Activated naive CD4-positive, alpha-beta T cell (primary cell): ENCODE measurements at places on chromosomes 12 and 14.

GRCh38 chr12:66352197-66352596 is 49.9 kb downstream of the HELB start:
- DNase-seq: no peak

GRCh38 chr12:86286119-86286518 is 29.9 kb upstream of the MGAT4C start:
- DNase-seq: no peak

DNA sequence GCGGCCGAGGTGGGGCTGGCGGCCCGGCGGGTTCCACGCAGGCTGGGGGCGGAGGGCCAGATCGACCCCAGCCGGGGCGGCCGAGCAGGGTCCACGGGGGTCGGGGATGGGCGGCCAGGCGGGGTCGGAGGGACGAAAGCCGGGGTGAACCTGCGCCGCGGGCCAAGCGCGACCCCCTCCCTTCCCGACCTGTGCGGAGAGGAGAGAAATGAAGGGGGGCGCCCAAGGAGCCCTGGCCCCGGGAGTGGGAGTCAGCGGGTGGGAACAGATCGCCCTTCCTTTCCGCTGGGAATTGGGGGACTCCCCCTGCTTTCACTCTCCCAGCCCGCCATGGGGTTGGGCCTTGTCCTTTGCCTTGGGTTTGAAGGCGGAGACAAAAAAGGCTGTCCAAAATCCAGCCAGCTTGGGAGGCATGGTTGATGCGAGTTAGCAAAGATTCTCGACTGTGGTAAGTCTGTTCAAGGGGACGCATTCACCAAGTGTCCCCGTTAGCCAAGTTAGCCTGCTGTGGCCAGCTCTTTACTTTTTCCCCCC is 559 bp upstream of the CKAP4 start:
- peak; percentile 38 for DNase-seq

- DNase-seq: no peak
Observed at GRCh38 chr12:104964167-104964855, 6.2 kb upstream of the SLC41A2 start.

- no peak for DNase-seq
Observed at GRCh38 chr12:25971654-25972041, 13.2 kb downstream of the RASSF8 start.

DNA sequence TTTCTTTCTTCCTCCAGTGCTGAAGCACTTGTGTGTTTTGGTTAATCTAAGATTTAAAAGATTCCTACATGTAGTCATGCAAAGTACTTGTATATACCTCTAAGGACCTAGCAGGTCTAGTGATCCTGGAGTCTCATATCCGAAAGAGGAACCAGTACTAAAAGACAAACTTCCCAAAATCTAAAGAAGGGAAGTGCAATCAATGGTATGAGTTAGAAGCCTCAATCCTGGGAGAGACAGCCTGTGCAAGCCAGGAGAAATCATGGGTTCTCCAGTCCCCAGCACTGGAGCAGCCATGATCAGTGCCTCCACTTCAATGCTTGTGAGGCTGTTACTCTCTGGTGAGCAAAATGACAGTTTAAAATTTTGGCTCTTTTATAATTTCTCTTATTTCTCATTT is 277.4 kb downstream of the DAD1 start:
- no peak for DNase-seq

DNA sequence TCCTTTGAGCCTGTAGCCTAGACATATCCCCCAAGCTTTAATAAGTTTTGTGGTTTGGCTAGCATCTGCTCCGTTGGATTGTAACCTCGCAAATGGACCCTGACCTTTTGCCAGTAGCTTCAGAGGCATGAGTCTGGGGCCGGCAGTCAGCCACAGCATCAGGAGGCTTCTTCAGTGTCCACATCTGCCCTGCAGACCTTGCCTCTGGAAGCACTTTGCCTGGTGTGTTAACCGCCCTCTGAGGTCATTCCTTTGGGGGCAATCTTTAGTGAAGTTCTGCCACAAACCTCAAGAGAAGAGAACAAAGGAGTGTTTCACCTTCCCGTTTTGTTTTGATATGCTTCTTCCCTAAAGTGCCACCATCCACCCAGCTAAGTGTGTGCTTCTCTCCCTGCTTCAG is 71.4 kb downstream of the GNS start:
- DNase-seq: no peak

DNA sequence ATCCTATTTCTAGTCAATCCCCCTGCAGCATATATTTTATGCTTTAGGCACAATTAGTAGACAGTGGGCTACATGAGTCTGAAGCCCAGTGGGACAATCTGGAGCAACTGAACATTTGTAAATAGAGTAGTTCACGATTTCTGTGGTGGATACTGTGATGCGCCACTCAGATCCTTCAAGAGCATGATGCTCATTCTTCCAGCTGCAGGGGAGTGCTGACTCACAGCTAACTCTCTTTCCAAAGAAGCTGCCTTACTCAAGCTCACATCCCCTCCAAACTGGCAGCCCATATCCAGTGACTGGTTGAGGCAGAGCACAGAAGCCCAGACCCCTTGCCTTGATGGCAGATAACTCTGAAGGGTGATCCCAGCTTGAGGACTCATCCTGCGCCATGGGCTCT is 224.2 kb upstream of the EEA1 start:
- DNase-seq: no peak

GRCh38 chr14:30558362-30558674 is 640 bp upstream of the G2E3 start:
- DNase-seq: no peak

DNA sequence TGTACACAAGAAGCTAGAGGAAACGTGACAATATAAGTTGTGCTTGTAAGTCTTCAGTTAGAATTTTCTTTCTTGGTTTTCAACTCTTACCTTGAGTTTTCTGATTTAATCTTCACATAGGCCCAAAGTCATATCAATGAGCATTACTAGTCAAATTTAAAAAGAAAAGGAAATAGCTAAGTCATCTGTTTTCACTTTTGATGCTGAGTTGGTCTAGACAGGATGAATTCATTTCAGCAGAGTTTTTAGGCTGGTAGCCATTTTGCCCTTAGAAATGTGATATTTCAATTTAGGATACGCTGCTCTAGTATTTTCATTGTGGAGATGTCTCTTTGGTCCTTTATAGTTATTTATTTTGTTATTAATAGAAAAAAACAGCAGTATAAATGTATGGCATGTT is 44.6 kb upstream of the KRAS start:
- DNase-seq: no peak

DNA sequence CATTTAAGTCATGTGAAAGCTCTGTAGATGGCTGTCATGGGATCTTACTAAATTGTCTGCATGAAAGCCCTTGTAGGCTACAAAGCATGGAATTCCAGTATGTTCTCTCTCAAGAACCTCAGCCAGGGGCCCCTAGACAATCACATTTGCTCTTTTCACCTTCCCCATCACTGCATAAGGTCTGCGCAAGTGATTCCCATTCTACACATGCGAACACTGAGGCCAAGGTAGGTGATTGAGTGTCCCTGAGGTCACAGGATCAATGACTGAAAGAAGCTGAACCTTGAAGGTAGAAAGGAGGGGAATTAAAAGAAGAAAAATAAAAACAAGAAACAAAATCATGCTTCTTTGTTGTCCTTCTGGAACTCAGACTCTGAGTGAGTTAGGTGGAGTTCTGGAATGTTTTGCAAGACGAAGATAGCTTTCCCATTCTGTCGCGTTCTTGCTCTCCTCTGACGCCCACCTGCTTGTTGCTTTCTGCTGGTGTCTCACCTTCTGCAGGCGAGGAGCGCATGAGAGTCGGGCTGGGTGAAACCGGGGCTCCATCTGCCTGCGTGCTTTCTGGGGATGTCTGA is 79.9 kb downstream of the SPRING1 start:
- DNase-seq: no peak
